ENCODE measurements at places on chromosomes 6 and 20. TPM values are rescaled to one million over a fixed set of nuclear protein-coding genes. Genes with fewer than 3 reads are reported as not detected.
A peak's percentile ranks its signal among the peaks of the same experiment; 100 is the strongest.

GRCh38 chr20:7291946-7292345, 524.5 kb downstream of the BMP2 start:
- ATAC-seq = no peak

DNA sequence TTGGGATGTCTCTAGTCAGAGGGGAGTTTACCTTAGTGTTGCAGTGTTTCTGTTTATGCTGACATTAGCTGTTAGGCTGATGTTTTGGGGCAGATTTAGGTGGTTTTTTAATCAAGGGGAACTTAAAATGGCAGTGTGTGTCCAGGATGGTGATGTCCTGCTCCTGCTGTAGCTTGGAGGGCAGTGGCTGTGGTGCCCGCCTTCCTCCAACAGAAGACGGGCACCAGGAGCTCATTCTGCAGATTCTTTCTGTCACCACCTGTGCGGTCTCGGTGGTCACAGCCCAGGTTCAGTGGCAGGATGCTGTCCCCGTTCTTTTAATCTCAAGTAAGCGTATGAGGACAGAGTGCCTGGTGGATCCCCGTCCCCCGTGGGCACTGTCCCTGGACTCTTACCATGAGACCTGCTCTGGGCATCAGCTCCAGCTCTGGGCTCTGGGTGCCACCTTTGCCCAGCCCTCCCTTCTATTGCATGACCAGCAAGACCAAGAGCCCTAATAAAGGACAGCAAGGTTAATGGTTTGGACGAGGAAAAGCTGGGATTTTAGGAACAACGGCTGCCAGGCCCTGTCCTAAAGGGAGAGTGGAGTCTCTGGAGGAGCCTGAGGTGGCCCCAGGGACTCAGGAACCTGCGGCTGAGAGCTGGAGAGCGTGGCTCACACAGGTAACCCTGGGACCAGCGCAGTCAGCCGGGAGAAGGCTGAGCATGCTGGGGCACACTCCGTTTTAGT, 217.3 kb downstream of the ERMARD start:
- no peak for ATAC-seq

DNA sequence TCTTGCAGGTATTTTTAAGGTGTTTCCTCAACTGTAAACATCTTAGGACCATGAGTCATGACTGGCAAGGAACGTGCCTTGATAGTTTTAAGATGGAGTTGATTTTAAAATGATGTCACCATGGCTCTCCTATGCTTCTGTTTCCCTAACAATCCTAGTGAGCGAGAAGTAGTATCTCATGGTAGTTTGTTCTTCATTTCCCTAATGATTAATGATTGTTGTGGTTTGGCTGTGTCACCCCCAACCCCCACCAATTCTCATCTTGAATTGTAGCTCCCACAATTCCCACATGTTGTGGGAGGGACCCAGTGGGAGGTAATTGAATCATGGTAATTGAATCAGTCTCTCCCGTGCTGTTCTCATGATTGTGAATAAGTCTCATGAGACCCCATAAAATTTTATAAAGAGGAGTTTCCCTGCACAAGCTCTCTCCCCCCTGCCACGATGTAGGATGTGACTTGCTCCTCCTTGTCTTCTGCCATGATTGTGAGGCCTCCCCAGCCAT, 16.8 kb upstream of the BNIP5 start:
- no peak for ATAC-seq

DNA sequence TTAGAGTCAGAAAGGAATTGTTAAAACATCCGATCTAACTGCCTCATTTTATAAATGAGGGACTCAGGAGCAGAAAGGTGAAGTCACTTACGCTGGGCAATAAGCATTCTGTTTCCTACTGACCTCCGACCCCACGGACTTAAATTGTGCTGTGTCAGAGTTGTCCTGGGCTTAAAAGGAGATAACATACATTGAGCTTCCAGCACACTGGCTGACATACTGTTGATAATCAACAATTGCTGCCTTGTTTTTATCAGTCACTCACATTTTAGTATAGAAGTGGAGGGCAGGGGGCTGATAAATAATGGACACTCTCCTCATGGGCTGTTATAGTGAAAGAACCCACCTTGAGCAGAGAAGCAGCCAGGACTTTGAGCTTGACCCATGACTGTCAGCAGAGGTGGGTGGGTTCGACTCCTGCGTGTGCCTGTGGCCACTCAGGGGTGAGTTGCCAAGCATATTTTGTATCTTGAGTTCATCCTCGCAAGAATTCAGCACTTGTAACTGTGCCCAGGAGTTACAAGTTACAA, 166.5 kb upstream of the JARID2 start:
- ATAC-seq = no peak

GRCh38 chr20:10472871-10473270, 37.8 kb downstream of the SLX4IP start:
- no peak for ATAC-seq

- ATAC-seq = no peak
Observed at GRCh38 chr6:16081326-16081725, 47.6 kb upstream of the MYLIP start.

- ATAC-seq = no peak
Observed at GRCh38 chr6:44224965-44225305, 1.5 kb downstream of the SLC29A1 start.

DNA sequence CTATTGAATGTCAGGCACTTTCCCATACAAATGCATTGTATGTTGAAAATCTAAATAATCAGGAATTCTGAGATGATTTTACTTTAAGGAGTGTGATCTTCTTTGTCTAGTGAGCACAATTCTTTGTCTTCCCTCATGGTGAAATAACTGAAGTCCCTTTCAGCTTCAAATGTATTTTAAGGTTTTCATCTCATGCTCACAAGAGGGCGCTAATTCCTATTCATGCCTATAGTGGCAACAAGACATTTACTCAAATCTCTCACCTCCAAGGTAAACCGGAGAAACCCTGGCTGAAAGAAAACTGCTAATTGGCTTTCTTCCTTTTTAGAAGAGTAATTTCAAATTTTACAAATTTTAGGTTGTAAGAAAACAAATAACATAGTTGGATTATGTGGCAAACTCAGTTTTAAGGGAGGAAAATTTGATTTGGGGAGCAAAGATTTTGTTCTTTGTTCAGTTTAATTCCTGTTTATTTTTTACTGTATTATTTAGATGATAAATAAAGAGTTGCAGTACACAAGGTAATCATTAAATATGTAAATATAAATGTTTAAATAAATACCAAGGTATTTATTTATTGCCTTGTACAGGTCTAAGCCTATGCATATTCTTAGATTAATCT, 69.1 kb downstream of the SLC35F1 start:
- ATAC-seq = no peak

DNA sequence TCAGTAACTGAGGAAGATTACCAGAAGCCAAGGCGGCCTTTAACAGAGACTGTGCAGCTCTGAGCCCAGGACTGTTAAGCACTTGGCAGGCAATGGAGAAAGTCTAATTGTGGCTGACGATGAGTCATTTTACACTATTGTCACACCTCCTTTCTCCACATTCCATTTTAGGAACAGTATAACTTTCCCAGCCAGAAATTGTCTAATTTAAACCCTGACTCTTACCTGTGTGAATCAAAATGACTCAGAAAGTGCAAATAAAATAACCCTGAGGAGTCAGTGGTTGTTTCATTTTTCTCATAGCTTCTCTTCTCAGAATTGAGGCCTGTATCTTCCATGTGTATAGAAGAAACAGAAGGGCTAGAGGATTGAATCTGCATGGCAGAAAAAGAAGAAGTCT, 40.0 kb upstream of the OPN5 start:
- peak; percentile 90 for ATAC-seq

DNA sequence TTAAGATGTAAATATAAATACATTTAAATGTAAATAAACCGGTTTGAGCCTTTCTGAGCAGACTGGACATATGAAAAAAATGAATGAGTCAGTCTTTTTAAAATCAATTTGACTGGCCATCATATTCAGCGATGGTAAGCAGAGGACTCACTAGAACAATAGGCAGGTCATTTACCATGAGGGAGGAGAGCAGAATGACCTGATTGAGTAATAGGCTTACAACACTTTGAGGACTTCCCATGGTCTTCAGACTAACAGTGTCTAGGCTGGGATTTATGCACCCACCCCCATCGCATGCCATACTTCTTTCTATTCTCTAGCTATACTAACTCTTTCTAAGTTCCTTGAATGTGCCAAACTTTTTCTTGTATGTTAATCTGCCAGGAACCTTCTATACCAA, 241.9 kb upstream of the RAB32 start:
- no peak for ATAC-seq

DNA sequence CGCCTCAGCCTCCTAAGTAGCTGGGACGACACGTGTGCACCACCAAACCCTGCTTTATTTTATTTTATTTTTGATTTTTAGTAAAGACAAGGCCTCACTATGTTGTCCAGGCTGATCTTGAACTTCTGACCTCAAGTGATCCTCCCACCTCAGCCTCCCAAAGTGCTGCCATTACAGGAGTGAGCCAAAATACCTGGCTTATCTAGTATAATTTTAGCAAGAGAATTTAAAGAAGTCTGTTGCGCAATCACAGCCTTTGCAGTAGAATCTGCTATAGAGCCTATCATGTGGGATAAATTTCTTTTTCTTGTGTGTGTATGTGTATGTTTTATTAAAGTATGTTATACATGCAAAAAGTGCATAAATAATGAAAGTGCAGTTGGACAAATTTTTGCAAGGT, 92.1 kb upstream of the ANKEF1 start:
- no peak for ATAC-seq

Gene SLC32A1
- not detected for total RNA-seq

Gene OPN5
- not detected for total RNA-seq

Gene CST4
- total RNA-seq = not detected

Gene AAR2
- total RNA-seq = 15.3 TPM

Gene ALDH5A1
- 6.4 TPM for total RNA-seq

Gene GTF2H4
- total RNA-seq = 34.3 TPM

Measured in activated T-helper 17 cell treated with anti-CD3 and anti-CD28 coated beads, Interleukin-2, amount 50 U/mL, for 72 hours (primary cell).